ENCODE measurements at places on chromosomes 13 and 19.

- DNase-seq: no peak
Observed at GRCh38 chr19:46349311-46349993, 2.6 kb downstream of the PPP5C start.

DNA sequence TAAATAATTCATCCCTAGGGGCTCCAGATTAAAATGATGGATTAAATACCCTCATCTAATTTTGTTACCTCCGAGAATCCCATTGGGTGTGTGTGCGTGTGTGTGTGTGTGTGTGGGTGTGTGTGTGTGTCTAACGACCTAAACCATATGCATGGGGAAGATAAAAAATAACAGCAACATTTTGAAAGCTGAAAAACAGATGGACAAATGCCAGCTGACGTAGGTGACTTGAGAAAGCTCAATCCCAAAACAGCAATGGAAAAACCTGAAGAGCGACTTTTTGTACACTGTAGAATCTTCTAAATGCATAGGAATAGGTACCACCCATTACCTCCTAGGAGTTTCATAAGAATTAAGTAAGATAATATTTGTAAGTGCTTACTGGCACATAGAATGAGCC, 8.7 kb upstream of the RPL21 start:
- no peak for DNase-seq

DNA sequence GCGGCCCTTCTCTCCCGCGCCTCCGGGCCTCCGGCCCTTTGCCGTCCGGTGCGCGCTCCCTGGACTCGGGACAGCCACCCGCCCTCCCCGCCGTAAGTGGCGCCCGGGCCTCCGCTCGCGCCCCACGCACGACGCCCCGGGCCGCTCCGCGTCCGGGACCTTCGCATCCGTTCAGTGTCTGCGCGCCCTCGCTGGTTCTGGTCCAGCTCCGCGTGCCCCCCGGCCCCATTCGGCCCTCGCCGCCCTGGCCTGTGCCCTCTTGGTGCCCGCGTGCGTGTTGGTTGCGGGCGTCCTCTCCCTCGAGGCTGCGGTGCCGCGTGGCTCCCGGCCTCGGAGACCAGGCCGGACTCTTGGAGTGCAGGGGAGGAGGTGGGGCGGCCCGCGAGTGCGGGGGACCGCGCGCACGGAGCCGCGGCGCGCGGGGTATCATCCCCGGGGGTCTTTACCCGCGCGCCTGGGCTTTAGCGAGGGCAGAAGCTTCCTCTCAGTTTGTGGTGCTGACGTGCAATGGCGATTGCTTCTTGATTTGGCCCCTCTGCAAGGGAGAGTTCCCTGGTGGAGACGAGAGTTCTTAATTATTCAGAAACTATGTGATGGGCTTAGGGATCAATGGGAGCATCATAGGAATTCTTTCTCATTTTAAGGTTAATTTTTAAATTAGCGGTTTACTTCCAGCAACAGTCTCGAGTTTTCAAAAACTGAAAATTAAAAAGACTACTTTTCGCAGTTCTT, 757 bp downstream of the WASF3 start:
- DNase-seq: peak; percentile 9

DNA sequence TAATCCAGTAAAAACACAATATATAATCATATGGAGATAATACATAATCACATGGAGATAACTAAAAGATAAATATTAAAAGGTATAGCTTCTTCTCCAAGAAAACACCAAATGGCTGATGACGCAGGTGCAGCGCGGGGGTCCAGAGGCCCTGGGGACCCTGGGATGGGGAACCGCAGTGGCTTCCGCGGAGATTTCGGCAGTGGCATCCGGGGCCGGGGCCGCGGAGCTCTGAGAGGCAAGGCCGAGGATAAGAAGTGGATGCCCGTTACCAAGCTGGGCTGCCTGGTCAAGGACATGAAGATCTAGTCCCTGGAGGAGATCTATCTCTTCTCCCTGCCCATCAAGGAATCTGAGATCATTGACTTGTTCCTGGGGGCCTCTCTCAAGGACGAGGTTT, 10.5 kb downstream of the ZNF44 start:
- no peak for DNase-seq
